Colonic mucosa (tissue), 4 donors: ENCODE measurements at places on chromosomes 16 and 17. TPM values are rescaled to one million over a fixed set of nuclear protein-coding genes. Genes with fewer than 3 reads are reported as not detected.

DNA sequence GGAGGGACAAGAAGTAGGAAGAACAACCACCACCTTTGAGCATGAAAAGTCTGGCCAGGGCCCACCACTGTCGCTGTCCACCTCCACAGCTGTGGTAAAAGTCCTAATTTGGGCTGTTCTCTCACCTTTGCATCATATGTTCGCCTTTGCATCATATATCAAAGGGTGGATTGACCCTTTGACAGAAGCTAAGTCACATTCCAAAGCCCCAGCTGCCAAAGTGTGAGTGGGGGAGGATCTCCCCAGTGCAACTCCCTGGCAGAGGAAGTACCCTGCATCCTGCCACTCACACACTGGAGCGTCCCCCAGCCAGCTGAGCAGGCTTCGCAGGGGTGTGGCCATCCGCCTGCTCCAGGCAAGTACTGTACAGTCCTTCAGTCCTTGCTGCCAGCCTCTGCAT, 12.7 kb upstream of the SPECC1 start:
- no peak for DNase-seq

GRCh38 chr16:4743226-4743878, 9.0 kb downstream of the DNAAF8 start:
- DNase-seq, result peak; percentile 58

- no peak for DNase-seq
Observed at GRCh38 chr17:66525338-66525737, 222.9 kb downstream of the PRKCA start.

DNA sequence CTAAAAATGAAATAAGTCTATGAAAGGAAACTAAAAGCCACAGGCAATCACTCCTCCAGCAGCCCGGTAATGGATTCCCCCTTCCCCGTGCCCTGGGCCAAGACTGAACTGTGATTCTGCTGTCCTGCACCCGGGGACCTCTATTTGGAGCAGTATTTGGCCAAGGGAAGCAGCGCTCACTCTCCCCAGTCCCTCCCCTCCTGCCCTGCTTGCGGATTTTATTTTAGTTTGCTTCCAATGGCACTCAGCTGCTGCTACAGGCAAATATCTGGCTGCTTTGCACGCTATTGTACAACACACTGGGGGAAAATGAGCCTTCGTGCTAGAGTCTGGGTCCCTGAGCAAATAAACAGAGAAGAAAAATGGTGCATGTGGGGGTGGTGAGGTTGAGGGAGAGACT, 975.7 kb upstream of the RBFOX1 start:
- DNase-seq, result no peak

GRCh38 chr17:74861662-74862107, 2.0 kb upstream of the GRIN2C start:
- DNase-seq, result no peak

GRCh38 chr16:49556606-49557446, 183.2 kb downstream of the C16orf78 start:
- no peak for DNase-seq

DNA sequence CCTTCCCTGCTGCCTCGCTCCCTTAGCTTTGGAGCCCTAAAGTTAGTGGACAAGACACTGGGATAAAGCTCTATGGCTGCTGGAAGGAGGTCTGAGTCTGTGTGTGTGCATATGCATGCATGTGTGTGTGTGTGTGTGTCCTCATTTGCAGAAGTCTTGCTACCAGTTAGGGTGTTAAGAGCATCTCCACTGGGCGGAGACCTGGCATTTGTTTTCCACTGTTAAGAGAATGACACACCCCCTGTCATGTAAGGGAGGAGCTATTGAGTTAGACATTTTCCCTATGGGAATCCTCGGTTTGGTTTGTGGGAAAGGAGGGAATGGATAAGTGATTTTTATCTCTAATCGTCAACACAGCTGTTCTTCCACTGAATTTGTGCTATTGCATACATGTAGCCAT, 24.8 kb upstream of the ARHGAP23 start:
- DNase-seq, result no peak

GRCh38 chr16:87414251-87414680, 22.1 kb downstream of the MAP1LC3B start:
- no peak for DNase-seq

DNA sequence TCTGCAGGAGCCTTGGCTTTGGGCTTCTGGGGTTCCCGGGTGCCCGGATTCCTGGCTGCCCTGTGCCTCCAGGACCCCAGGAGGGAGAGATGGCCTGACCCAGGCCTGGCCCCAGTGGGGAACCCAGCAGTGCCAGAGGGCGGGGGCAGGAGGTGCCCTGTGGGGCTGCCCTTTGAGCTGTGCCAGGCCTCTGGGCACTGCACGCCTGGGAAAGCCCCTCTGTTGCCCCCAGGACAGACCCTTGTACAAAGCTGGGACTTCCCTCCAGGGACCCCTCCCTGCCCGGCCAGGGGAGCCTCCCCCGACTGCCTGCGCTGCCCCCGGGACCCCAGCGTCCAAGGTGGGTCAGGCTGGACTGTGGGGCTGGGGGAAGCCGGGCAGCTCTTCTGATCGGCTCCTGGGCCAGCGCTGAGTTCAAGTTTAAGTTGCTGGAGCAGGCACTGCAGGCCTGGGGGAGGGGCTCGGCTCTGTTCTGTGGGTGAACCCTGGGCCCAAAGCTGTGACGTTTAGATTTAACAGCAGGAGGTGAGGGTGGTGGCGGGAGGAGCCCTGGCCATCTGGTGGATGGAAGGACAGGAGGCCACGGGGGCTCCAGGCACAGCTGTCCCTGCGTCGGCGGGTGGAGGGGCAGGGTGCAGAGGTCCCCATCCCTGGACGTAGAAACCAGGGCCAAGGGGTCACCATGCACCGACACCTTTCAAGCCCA, 27.6 kb upstream of the C1QTNF8 start:
- no peak for DNase-seq

GRCh38 chr16:64253096-64253495, 868.8 kb downstream of the CDH11 start:
- DNase-seq, result no peak

DNA sequence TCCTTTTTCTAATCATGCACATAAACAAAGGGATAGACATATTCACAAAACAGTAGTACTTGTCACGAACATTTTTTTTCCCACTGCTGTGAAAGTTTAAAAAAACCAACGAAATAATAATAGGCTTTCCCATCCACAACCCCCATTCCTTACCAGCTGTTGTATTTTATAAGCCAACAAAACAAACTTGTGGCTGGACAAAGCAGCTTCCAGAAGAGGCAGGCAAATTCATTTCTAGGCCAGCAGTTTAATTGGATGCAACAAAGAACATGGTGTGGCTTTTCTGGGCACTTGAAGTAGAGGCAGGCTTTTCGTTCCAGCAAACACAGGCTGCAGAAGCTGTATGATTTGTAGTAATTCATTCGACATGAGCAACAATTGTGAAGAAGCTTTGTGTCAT, 56.0 kb upstream of the FAM20A start:
- DNase-seq, result no peak

GRCh38 chr17:179781-180380, 1.6 kb downstream of the DOC2B start:
- no peak for DNase-seq

- DNase-seq, result peak; percentile 2
Observed at GRCh38 chr17:57044976-57045867, 39.8 kb upstream of the AKAP1 start.

DNA sequence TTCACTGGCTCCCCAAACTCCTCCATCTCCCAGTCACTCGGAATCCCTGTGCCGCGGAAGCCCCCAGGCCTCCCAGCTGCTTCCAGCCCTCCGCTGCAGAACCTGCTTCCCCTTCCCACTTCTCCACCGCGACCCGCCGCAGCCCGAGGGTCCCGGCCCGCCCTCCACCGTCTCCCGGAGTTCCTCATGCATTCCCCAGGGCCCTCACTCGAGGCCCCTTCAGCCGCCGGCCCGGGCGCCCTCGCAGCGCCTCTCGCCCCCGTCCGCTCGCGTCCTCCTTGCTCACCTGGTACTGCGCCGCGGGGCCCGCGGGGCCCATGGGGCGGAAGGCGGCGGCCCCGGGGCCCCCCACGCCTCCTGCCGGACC, 329 bp downstream of the SMARCD2 start:
- peak; percentile 53 for DNase-seq

GRCh38 chr17:76492123-76492988, 8.9 kb downstream of the RHBDF2 start:
- DNase-seq, result peak; percentile 76

The VASN gene
- 2.7 TPM for total RNA-seq

The PRSS27 gene
- 0.15 TPM for total RNA-seq

The ASPHD1 gene
- 3.9 TPM for total RNA-seq

The TMEM100 gene
- 2.8 TPM for total RNA-seq

The FNDC8 gene
- total RNA-seq, result not detected

The ZNF205 gene
- 9.9 TPM for total RNA-seq

The TSNAXIP1 gene
- 0.30 TPM for total RNA-seq

The TNFRSF13B gene
- total RNA-seq, result 1.1 TPM

The PRR15L gene
- 259 TPM for total RNA-seq

The TPSG1 gene
- 34.3 TPM for total RNA-seq

The CIBAR2 gene
- total RNA-seq, result 0.32 TPM

The IGFALS gene
- 7.0 TPM for total RNA-seq

The NACA2 gene
- total RNA-seq, result not detected
